ENCODE measurements at places on chromosomes 16 and 17. TPM values are rescaled to one million over a fixed set of nuclear protein-coding genes. Genes with fewer than 3 reads are reported as not detected.

STH gene
- total RNA-seq, result not detected

HS3ST2 gene
- total RNA-seq, result not detected

CDK12 gene
- 24.0 TPM for total RNA-seq

TBC1D3G gene
- not detected for total RNA-seq

KRTAP1-1 gene
- not detected for total RNA-seq

CIBAR2 gene
- not detected for total RNA-seq

SYNRG gene
- total RNA-seq, result 15.0 TPM

SLC22A31 gene
- total RNA-seq, result not detected

QPRT gene
- under 0.01 TPM for total RNA-seq

CES4A gene
- total RNA-seq, result 0.56 TPM

MSLN gene
- not detected for total RNA-seq

ZMYND15 gene
- under 0.01 TPM for total RNA-seq

PRR29 gene
- total RNA-seq, result 0.28 TPM

KRTAP4-3 gene
- not detected for total RNA-seq

FOXK2 gene
- 25.1 TPM for total RNA-seq

FZD2 gene
- 1.7 TPM for total RNA-seq

ITGAX gene
- total RNA-seq, result 0.81 TPM

TPSB2 gene
- total RNA-seq, result not detected

HS3ST3A1 gene
- 0.18 TPM for total RNA-seq

SLFN12 gene
- 44.8 TPM for total RNA-seq

PLSCR3 gene
- 16.8 TPM for total RNA-seq

PDE6G gene
- 0.45 TPM for total RNA-seq

ENPP7 gene
- not detected for total RNA-seq

POLG2 gene
- total RNA-seq, result 7.2 TPM

C17orf50 gene
- not detected for total RNA-seq

HIC1 gene
- 18.6 TPM for total RNA-seq

CLEC10A gene
- total RNA-seq, result 0.54 TPM

GPR142 gene
- total RNA-seq, result not detected

HAP1 gene
- total RNA-seq, result 0.28 TPM

TMEM98 gene
- total RNA-seq, result 170 TPM

ZG16B gene
- total RNA-seq, result 0.09 TPM

ZFP3 gene
- total RNA-seq, result 1.7 TPM

CES5A gene
- total RNA-seq, result not detected

SEPTIN1 gene
- 0.09 TPM for total RNA-seq

KCNJ2 gene
- 14.8 TPM for total RNA-seq

MVD gene
- 36.1 TPM for total RNA-seq

MARCHF10 gene
- under 0.01 TPM for total RNA-seq

TBC1D3 gene
- not detected for total RNA-seq

SOST gene
- total RNA-seq, result not detected

KRT39 gene
- not detected for total RNA-seq

KATNIP gene
- total RNA-seq, result 22.5 TPM

ZNF785 gene
- 9.4 TPM for total RNA-seq

RNF112 gene
- total RNA-seq, result not detected

TP53TG3E gene
- not detected for total RNA-seq

ABCA8 gene
- total RNA-seq, result 15.6 TPM

TNK1 gene
- total RNA-seq, result 0.28 TPM

Measured in endothelial cell of coronary artery (primary cell).